NCI-H1417 treated with DMSO at 0.1 percent for 48 hours (cell line): ENCODE measurements at places on chromosomes 16 and 17.

- DNase-seq: no peak
These were observed 15.4 kb downstream of the SMTNL2 start for GRCh38 chr17:4599505-4600281.

- DNase-seq: no peak
These were observed 91.9 kb downstream of the ABCC1 start for GRCh38 chr16:16041196-16041892.

GRCh38 chr17:39536468-39536867 is 71.3 kb downstream of the NEUROD2 start:
- no peak for DNase-seq

DNA sequence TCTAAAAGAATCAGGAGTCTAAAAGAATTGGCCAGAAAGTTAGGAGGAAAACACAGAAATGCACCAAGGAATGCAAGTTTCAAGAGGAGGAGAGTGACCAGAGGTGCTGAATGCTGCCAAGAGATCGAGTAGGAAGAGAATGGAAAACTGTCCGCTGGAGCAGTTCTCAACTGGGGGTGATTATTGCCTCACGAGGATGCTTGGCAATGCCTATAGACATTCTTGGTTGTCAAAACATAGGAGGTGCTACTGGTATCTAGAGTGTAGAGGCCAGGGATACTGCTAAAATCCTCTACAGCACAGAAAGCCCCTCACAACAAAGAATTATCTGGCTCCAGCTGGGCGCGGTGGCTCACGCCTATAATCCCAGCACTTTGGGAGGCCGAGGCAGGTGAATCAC is 82.1 kb upstream of the NOL11 start:
- no peak for DNase-seq

DNA sequence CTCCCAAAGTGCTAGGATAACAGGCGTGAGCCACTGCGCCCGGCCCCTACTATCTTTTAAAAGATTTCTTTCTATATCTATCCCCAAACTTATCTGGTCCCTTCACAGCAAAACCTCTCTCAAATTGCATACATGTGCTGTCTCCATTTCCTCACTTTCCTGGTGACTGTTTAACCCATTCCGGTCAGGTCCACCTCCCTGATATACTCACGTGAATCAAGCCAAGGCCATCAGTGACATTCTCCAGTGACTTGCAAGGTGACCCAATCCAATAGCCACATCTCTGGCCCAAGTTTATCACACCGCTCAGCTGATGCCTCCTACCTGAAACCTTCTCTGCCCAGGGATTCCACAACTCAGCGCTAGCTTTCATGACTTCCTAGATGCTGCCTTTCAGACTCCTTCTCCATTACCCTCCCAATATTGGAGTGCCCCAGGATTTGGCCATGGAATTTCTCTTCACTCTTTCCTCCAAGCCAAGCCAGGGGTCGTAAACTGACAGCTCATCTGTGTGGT is 1.4 kb upstream of the CTCF start:
- no peak for DNase-seq

DNA sequence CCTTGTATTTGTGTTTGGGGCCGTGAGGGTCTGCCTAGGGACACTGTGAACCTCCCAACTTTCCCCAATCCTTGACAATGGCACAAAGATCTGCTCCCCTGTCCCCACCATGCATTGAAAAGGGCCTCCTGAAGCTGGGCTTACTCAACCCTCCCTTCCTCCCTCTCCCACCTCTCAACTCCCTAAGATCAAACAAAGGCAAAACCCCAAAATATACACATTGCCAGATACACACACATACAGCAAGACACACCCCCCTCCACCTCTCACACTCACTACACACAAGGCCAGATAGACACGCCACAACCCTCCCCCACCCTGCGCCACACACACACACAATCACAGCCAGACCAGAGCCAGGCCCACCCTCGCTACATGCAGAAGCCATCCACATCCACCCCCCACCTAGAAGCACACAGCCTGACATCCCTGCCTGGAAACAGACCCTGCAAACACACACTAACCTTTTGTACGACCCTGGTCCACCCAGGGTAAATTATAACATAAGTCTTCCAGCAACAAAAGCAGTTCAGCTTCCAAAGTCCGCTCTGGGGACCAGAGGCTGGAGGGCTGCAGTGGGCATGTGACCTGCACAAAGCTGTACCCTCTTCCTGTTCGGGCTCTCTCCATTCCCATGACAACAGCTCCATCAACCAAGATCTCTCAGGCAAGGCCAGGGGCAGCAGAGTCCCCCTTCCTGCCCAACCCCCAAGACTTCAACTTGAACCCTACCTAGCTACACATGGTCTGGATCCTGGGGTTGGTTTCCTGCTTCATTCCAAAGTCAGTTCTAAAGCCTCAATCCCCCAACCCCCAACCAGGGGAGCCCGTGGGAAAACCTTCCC is 1.9 kb downstream of the PCGF2 start:
- DNase-seq: no peak

DNA sequence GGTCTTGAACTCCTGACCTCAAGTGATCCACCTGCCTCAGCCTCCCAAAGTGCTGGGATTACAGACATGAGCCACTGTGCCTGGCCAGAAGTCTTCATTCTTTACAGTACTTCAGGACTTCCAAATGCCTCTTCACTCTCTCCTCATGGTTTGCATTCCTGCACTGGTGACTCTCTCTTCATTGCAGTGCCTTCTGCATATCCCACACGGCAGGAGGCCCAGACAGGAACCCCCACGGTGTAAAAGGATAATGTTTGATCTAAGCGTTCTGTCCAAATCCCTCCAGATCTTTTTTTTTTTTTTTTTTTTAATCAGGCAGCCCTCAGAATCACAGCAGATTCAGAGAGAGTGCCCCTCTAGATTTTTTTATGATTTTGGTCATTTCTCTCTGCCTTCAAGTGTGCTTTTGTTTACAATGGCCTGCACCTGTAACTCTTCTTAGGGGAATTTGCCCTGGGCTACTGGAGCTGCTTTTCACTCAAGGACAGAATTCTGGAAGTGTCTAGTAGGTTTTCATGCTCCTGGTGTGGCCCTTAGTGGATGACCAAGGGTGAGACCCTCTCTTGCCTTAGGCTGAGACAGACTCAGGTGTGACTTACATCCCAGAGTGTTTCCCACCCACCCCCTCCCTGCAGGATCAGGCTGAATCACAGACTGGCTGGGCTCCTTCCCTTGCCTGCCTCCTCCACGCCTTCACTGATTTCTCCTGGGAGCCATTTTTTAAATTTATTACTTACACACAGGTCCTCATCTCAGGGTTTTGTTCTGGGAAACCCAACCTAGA is 19.8 kb upstream of the NF1 start:
- no peak for DNase-seq

DNA sequence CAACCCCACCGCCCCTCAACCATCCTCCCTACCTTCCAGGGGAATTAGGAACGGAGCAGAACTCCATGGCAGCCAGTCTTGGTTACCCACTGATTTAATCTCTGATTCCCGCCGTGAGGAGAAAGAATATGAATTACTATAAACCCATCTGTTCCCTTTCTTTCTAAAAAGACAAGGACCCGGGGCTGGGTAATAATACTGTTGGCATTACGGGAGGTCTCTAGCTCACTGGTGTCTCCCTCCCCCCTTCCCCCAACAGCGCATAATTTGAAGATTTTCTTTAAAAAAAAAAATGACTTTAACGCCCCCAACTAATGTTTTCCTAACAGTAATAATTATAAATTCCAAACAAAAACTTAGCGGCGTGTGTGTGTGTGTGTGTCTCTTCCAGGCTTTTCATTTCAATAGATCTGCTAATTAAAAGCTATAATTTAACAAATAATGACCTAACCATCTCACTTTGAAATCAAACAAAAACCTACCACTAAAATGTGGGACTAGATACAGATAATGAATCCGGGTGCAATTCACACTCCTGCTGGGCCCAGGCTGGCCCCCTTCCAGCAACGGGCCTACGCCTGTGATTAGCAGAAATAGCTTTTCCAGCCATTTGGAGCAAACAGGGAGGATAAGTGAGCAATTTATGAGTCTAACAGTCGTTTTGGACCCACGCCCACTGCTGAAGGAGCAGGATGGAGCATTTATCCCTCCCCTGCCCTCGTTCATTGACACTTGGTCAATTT is 18.2 kb upstream of the BHLHA9 start:
- peak; percentile 57 for DNase-seq

DNA sequence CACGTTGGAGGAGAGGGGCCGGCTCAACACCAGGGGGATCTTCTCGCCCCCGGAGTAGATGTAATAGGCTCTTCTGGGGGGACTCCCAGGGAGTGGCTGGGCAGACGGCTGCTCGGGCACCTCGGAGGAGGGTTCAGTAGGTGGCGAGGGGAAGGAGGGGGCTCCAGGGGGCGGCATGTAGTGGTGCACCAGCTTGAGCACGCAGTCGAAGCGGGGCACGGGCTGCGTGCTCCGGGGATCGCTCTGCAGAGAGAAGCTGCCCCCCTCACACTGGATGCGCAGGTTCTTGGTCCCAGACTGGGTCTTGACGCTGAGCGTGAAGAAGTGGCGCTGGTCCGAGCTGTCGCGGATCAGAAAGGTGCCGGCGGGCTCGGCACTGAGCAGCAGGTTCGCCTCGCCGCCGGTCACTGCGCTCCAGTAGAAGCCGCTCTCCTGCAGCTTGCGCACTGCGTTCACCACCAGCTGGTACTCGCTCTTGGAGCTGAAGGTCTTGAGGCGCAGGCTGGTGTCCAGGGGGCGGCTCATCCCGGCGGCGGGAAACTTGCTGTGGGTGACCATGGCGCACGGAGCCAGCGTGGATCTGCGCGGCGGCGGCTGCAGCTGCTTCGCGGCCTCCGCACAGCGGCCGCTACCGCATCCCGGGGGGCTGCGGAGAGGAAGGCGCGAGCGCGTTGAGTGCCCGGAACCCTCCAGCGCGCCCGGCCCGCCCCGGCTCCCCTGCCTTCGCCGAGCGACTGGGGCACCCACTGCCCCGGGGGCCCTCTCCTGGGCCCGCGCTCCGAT is 1.1 kb downstream of the SOCS3 start:
- no peak for DNase-seq

GRCh38 chr16:78200023-78200389 is 100.6 kb downstream of the WWOX start:
- no peak for DNase-seq

DNA sequence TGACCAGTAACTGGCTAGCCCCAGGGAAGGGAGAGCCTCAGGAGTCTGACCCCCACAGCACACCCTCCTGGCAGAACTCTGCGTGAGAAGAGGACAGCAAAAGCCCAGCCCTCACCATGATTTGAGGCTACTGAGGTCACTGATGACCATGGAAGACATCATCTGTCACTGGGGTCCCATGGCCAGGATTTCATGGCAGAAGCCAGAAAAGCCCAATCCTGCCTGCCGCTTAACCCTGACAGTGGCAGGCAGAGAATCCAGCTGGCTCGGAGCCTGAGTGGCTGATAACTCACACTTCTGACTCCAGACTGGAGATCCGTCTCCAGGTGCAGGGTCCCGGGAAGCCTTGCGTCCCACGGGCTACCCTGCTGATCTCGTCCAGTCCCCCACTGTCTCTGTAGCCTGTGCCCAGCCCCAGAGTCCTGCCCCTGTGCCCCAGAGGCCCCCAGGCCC is 17.5 kb downstream of the GRIN2C start:
- no peak for DNase-seq

DNA sequence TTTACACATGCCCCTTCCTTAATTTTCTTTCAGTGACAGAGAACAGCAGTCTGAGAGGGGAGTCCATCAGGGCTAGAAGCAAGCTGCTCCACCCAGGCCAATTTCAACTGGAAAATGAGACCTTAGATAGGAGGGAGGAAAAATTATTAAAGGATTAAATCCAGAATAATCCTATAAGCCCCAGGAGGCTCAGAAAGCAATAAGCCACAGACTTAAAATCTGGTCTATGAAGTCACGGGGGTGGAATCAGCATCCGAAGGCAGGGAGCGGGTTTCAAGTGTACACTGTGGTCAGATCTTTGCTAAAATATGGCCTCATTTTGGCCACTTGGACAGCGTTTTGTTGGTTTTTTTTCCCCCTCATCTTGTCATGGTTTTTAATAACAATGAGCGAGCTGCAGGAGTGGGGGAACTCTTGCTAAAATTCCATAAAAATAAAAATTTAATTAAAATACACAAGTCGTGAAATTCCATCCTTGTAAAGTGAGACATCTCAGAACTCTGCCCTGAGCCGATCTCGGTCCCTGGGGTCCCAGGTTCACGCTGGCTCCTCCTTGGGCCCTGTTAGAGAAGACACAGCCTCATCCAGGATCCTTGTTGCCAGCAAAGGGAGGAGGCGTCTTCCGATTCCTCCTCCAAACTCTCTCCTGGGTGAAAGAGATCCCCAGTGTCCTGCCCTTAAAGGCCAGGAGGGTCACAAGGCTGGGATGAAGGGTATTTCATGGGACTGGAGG is 51.6 kb upstream of the ETV4 start:
- no peak for DNase-seq

DNA sequence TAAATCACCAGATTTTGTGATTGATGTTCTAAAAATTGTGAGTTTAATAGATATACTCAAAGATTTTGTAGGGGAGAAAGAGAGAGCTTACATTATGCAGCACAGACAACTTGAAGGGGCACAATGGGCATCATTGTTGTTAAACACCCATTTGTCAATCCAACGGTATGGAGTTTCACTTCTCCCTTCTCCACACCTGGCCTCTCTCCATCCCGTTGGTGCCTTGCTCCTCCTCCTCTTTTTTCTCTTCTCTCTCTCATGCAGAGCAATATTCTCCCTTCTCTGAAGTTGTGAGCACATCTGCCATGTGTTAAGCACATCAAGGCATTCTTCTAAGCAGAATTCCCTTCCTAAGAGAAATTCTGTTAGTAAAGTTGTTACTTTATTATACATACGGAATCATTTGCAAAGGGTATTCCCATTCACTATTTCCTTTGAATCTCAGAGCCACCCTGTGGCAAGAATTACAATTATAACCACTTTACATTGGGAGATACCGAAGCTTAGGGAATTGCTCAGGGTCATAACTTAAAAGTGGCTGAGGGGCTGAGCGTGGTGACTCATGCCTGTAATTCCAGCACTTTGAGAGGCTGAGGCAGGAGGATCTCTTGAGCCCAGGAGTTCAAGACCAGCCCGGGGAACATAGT is 40.5 kb upstream of the SKAP1 start:
- no peak for DNase-seq

GRCh38 chr16:17939122-17939536 is 397.4 kb downstream of the NPIPA8 start:
- DNase-seq: no peak

DNA sequence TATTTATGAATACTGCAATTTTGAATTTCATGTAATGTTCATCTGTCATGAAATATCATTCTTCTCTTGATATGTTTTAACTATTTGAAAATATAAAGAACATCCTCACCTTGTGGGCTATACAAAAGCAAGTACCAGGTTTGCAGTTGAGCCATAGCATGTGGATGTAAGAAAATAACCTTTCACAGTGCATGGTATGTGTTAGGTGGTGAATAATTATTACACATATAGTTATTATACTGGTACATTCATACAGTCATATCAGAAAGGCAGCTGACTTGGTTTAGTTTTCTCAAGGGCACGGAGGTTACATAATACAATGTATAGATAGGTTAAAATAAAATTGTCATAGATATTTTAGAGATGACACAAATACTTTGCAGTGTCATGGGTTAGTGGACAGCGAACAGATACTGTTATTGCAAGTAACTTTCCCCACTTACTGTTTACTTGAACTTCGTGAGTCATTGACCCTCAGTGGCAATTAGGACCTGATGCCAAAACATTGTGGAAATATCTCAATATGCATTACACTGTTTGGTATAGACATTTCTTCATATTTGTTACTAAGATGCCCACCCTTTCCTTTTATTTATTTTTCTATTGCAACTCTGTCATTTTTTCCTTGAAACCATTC is 445.4 kb upstream of the GOT2 start:
- DNase-seq: no peak
